Smooth muscle cell of bladder (primary cell): ENCODE measurements at places on chromosomes 5 and 9. TPM values are rescaled to one million over a fixed set of nuclear protein-coding genes. Genes with fewer than 3 reads are reported as not detected.

Gene UGT3A1
- not detected in 2 replicates for total RNA-seq

Gene ABITRAM
- total RNA-seq: 3.7 and 5.0 TPM in 2 replicates

Gene TLN1
- total RNA-seq: 181 and 228 TPM in 2 replicates

Gene LHX6
- total RNA-seq: not detected in 2 replicates

Gene SLC25A48
- not detected in 2 replicates for total RNA-seq

Gene LCN10
- not detected in 2 replicates for total RNA-seq

Gene KCNIP1
- total RNA-seq: not detected in 2 replicates

Gene CPLANE1
- total RNA-seq: 14.4 and 17.0 TPM in 2 replicates

Gene C9orf43
- 0.14 and 0.18 TPM in 2 replicates for total RNA-seq

Gene SSBP2
- total RNA-seq: 16.3 and 17.8 TPM in 2 replicates

Gene GNA14
- total RNA-seq: 0.57 and 1.4 TPM in 2 replicates

Gene PARP8
- 10.8 and 17.9 TPM in 2 replicates for total RNA-seq

Gene EDIL3
- total RNA-seq: 12.4 and 18.2 TPM in 2 replicates

Gene TAF1L
- total RNA-seq: under 0.01 TPM in 1 of 2 replicates, not detected in the other

Gene CARTPT
- total RNA-seq: not detected in 2 replicates

Gene ABLIM3
- total RNA-seq: 7.7 and 9.2 TPM in 2 replicates

Gene HSPA4
- total RNA-seq: 95.9 and 114 TPM in 2 replicates

Gene RANBP6
- 19.6 and 22.7 TPM in 2 replicates for total RNA-seq

Gene NRARP
- 0.09 and 0.14 TPM in 2 replicates for total RNA-seq

Gene OR2V1
- not detected in 2 replicates for total RNA-seq

Gene ST8SIA4
- 0.28 and 0.37 TPM in 2 replicates for total RNA-seq

Gene LCN9
- total RNA-seq: not detected in 2 replicates

Gene ENTPD2
- not detected in 2 replicates for total RNA-seq

Gene TLX3
- total RNA-seq: not detected in 2 replicates

Gene STOML2
- 175 and 201 TPM in 2 replicates for total RNA-seq

Gene CAMK2A
- total RNA-seq: 0.71 and 1.5 TPM in 2 replicates

Gene DMRT3
- total RNA-seq: not detected in 2 replicates

Gene NFX1
- 22.0 and 23.3 TPM in 2 replicates for total RNA-seq

Gene HTR4
- not detected in 2 replicates for total RNA-seq

Gene HNRNPAB
- 30.0 and 44.9 TPM in 2 replicates for total RNA-seq

Gene TPPP
- 0.09 and 0.14 TPM in 2 replicates for total RNA-seq

Gene NKD2
- 12.0 and 25.7 TPM in 2 replicates for total RNA-seq

Gene FAM169A
- total RNA-seq: under 0.01 and 0.09 TPM in 2 replicates
